ENCODE measurements at places on chromosomes 3 and 15. TPM values are rescaled to one million over a fixed set of nuclear protein-coding genes. Genes with fewer than 3 reads are reported as not detected.

The ZNF619 gene
- total RNA-seq = 9.7 TPM

The ADGRG7 gene
- total RNA-seq = not detected

The SERINC4 gene
- not detected for total RNA-seq

The IMPG2 gene
- total RNA-seq = 0.39 TPM

The ATP13A4 gene
- total RNA-seq = 0.26 TPM

The BNC1 gene
- 6.1 TPM for total RNA-seq

The AADACL2 gene
- not detected for total RNA-seq

The EPHA3 gene
- total RNA-seq = 0.26 TPM

The DOCK3 gene
- total RNA-seq = 0.32 TPM

The LTF gene
- total RNA-seq = 0.26 TPM

The RSL24D1 gene
- total RNA-seq = 106 TPM

The INSYN1 gene
- 4.3 TPM for total RNA-seq

The CCDC9B gene
- total RNA-seq = 8.5 TPM

The SLC22A14 gene
- total RNA-seq = 0.32 TPM

The TIGIT gene
- not detected for total RNA-seq

The EOMES gene
- total RNA-seq = not detected

All from articular chondrocyte of knee joint (primary cell).